Kidney glomerular epithelial cell (primary cell): ENCODE measurements at places on chromosomes 11 and 22.

GRCh38 chr22:37018815-37019308 lies 385 bp downstream of the TST start:
- peak; percentile 11 for DNase-seq

DNA sequence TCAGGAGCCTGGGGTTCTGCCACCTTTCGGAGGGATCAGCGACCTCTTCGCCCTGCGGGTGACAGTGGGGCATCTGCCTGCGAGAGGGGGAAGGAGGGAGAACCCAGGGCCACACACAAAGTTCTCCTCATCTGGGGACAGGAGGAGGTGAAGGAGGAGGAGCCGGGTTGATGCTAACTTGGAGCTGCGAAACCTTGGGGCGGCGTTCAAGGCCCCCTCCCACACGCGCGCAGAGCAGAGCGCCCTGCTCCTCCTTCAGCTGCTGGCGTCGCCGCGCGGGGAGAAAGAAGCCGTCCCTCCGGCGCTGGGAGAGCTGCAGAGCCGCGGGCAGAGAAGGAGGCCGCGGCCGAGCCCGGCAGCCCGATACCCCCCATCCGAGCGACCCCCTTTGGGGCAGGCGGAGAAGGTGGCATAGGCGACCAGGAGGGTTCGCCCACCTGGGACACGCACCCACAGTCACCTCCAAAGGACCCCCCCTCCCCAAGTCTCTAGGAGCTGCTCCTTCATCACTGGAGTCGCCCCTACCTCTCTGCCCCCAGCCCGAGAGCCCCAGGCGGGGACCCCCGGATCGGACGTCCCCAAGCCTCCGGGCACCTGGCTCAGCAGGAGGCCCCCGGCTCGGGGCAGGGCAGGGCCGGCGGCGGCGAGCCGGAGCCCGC lies at the start of gene RASD2:
Gene RASD2, plus strand, starts transcription at position 237 of the 659 bp plus-strand sequence. CDS start 5,979 bp downstream, outside the sequence.
- DNase-seq, result peak; percentile 30

GRCh38 chr11:13480198-13480597 lies 15.6 kb downstream of the PTH start:
- DNase-seq, result no peak

- DNase-seq, result no peak
Measured at GRCh38 chr11:111378861-111379601, at the start of gene POU2AF1. Gene POU2AF1, minus strand, starts transcription at chr11:111379275. Its CDS starts 98 bp downstream, at chr11:111379177.

- no peak for DNase-seq
Measured at GRCh38 chr11:60788401-60789125, 3.4 kb downstream of the MS4A10 start.

DNA sequence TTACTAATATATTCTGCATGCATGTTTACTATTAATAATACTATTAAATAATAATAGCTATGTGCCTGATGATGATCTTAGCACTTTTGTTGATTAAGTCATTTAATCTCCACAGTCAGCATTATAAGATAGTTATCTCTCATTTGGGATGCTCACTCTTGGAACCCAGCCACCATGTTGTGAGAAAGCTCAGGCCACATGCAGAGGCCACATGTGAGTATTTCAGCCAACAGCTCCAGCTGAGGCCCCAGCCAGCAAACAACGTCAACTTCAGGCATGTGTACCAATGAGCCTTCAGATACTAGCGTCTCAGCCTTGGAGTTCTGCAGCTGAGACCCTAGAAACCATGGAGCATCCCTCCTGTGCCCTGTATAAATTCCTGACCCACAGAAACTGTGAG lies 798.1 kb upstream of the LRRC4C start:
- no peak for DNase-seq

DNA sequence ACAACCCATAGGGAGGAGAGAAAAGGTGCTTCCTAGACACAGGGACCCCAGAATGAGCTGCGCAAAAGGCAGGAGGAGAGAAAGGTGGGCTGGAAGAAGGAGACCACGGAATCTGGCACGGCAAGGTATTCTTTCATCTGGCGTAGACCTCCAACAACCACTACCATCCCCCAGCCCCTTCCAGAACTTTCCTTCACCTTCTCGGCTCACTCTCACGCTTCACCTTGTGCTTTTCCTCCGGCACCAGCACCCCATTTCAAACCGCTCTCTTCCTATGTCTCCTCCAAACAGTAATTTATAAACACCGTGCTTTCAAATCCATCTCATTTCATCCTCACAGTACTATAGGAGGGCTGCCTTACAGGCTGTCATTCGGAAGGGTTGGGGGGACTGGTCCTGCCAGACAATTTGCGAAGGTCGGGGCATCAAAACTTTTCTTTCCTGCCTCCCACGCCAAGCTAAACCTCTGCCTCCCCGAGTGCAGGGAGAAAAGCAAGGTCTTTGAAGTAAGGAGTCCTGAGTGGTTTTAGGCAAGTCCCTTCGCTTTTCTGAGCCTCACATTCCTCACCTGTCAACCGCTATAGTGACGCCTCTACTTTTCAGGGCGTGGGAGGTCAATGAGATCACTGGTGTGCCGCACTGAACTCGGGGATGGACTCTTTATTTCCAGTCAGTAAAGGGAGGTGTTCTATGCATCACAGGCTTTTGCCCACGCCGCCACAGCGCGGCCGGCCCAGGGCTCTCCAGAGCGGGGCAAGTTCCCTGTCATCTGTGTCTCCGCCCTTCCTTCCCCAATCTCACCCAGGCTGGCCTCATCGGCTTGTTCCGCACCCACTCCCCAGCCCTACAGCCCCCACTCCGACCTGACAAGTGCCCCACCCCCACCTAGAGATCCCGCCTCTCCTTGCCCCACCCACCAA lies 800 bp downstream of the KCTD21 start:
- peak; percentile 54 for DNase-seq

DNA sequence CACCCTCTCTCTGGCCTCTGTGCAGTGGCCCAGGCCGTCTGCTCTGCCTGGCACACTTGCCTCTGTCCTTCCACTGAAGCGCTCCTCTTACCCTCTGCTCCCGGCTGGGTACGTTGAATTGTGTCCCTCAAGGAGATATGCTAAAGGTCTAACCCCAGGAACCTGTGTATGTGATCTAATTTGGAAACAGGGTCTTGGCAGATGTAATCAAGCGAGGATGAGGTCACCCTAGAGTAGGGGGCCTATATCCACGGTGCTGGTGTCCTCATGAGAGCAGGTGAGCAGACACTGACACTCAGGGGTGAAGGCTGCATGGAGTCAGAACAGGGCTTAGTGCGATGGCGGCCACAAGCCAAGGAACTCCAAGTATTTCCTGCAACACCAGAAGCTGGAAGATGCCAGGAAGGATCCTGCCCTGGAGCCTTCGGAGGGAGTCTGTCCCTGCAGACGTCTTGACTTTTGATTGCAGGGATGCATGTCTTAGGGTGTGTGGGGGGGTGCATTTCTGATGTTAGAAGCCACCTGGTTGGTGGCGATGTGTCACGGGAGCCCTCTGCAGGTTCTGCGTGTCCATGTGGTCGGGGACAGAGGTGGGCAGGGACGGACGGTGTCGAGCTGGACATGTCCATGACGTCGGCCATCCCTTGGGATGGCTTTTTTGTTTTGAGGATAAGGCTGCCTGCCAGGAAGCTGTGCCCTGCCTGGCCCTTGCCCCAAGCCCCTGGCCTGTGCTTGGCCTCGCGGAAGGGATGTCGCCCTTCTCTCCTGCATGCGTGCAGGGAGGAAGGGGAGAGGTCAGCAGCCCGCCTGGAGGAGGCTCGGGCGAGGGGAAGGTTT lies 68.6 kb downstream of the LRP5 start:
- DNase-seq, result no peak

DNA sequence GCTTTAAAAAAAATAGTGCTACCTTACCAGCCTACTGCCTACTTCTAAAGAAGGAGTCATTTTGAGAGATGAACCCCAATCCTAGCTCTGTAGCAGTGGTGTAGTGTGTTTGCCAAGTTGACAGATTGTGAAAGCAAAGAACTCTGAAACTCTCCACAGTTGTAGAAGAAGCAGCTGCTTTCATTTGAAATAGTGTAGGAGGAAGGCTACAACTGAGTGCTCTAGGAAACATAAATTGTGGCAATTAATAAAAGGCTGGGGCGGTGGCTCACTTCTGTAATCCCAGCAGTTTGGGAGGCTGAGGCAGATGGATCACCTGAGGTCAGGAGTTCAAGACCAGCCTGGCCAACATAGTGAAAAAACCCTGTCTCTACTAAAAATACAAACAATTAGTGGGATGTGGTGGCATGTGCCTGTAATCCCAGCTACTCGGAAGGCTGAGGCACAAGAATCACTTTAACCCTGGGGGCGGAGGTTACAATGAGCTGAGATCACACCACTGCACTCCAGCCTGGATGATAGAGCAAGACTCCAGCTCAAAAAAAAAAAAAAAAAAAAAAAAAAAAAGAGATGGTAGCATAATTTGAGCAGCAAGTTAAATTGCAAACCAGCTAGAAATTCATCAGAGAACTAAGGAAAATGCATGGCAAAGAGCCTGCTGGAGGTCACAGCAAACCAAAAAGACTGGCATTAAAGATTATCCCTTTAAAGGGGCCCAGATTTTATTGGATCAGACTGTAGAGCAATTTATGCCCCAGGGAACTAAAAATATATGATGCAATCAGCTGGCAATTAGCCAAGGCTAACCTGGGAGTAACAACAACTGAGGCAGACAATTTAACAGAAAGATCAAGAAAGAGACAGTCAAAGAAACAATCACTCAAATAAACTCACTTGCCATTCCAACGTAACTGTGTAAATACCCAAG lies 112.6 kb downstream of the LUZP2 start:
- no peak for DNase-seq

DNA sequence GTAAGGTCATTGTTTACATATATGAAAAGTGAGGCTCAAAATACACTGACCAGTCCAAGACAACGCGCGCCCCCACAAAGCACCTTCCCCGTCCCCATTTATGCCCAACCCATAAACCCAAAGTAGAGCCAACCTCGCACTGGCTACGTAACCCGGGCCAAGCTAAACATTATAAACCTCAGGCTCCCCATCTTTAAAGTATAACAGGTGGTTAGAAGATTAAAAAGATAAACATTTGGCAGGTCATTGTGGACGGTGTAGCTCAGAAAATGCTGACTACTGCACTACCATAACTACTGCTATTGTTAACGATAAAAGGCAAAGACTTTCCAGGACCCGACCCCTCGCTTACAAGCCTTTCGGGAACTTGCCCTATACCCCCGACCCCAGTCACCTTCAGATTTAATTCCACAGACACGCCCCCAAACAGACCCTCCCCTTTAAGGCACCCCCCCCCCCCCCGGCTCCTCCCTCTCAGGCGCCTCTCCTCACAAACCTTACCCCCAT lies 470 bp downstream of the NUMA1 start:
- no peak for DNase-seq

DNA sequence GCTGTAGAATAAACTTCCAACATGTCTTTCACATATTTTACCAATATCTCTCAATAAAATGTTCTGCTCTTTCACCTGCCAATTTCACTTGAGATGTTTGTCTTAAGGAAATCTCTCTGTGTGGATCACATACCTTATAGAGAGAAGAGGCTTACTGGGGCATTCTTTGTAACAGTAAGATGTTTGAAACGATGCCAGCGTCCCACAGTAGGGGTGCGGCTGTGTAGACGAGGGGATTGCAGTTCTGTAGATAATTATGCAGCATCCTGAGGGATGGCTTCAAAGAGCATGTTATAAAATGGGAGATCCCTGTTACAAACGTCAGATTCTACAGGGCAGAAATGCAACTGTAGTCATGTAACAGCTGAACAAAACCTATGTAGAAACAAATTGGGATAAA lies 200.0 kb downstream of the TBC1D22A start:
- no peak for DNase-seq

GRCh38 chr11:117547946-117548345 lies 220.3 kb downstream of the CEP164 start:
- DNase-seq, result no peak

DNA sequence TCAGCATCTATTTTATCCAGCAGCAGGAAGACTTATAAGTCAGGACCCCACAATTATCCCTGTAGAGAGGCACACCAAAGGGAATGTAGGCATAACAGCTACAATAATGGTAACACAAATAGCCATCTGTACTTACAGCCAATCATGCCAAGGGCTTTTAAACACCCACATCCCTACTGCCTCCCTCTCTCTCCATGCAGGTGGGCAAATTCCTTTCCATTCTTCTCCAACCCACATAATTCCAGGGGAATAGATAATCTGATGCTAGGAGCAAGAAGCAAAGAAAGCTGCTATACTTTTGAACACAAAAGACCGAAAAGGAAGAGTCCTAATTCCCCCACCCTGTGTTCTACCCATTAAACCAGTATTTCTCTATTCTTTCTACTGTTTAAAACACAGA lies 46.7 kb downstream of the RBFOX2 start:
- no peak for DNase-seq

DNA sequence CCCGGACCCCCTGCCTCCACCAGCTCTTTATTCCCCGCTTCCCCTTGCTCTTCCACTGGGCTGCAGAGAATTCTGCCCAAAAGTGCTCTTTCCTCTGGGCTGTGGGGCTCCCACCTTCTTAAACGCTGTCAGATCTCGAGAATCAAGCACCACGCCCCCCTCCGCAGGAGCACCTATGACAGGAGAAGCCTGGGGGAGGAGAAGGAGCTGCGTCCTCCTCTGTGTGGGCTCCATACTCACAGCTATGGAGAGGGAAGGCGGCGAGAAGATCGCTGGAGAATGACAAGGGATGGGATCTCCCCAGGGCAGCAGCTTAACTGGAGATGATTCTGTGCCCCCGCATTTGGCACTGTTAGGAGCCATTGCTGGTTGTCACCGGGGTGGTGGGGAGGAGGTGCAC lies 19.7 kb downstream of the SHISAL1 start:
- DNase-seq, result no peak

- no peak for DNase-seq
Measured at GRCh38 chr11:9028581-9028980, 24.8 kb upstream of the NRIP3 start.

GRCh38 chr11:117986981-117987574 lies 884 bp downstream of the IL10RA start:
- DNase-seq, result no peak

- DNase-seq, result no peak
Measured at GRCh38 chr11:96160732-96161306, 182.2 kb downstream of the MAML2 start.

- no peak for DNase-seq
Measured at GRCh38 chr11:67413266-67413849, 2.1 kb upstream of the CARNS1 start.

- no peak for DNase-seq
Measured at GRCh38 chr11:15198284-15198683, 83.6 kb downstream of the INSC start.
